Fibroblast of the aortic adventitia (primary cell): ENCODE measurements at places on chromosomes 2 and 18. TPM values are rescaled to one million over a fixed set of nuclear protein-coding genes. Genes with fewer than 3 reads are reported as not detected.
A peak's percentile ranks its signal among the peaks of the same experiment; 100 is the strongest.

The ANKRD30B gene
- total RNA-seq: 0.36 and 2.7 TPM in 2 replicates

The KCTD1 gene
- total RNA-seq: 9.9 and 21.8 TPM in 2 replicates

The ZNF397 gene
- 20.5 and 26.2 TPM in 2 replicates for total RNA-seq

The SLC25A12 gene
- total RNA-seq: 17.1 and 23.0 TPM in 2 replicates

The LIMS3 gene
- 5.6 and 6.1 TPM in 2 replicates for total RNA-seq

The SERPINB5 gene
- not detected in 2 replicates for total RNA-seq

The C2orf15 gene
- total RNA-seq: not detected in 2 replicates

DNA sequence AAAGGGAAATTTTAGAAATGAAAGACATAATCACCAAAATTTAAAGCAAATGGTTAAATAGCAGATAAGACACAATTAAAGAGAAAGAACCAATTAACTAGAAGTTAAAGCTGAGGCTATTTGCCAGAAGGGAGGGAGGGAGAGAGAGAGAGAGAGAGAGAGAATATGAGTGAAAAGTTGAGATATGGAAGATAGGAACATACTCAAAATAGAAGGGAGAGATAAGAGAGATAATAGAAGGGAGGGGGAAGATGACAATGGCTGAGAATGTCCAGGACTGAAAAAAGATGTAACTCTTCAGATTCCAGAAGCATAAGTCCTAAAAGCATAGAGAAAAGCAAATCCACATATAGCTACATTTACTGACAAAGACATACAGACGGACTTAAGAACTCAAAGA, 17.1 kb upstream of the AAK1 start:
- no peak for DNase-seq

DNA sequence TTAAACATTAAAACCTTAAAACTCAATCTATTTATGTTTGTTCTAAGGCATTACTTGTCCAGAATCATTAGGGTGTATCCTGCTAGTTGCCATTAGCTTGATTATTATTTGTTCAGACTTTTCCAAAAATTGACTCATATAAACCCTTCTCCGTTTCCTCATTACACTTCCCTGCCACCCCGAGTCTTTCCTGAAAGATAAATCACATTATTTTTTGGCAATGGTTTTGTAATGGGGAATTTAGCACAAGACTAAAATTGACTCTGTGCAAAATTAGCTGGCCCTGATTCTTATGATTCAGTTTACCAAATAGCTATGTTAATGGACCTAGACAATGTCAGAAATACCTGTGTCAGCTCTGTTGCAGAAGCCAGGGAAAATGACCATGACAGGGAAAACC, 112.2 kb upstream of the NT5C1B start:
- DNase-seq: peak; percentile 54

- DNase-seq: peak; percentile 82
Observed at GRCh38 chr2:202771741-202772460, 99.7 kb downstream of the ICA1L start.

DNA sequence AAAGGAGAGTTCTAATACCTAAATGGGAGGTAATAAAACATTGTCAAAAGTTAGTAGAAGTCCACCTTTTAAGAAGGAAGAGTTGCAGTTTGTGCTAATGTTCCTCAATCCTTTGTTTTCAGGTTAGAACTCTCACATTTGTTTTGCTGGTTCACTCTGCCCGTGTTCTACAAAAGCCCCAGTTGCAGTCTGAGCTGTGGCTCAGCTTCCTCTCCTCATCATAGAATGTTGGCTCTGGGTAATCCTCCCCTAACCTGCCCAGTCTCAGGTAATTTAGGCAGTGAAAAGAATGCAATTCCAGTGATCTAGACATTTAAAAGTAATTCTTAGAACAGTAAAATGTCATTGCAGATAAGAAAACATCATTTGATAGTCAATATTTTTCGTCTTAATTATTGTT, 1410.4 kb upstream of the ZEB2 start:
- no peak for DNase-seq

DNA sequence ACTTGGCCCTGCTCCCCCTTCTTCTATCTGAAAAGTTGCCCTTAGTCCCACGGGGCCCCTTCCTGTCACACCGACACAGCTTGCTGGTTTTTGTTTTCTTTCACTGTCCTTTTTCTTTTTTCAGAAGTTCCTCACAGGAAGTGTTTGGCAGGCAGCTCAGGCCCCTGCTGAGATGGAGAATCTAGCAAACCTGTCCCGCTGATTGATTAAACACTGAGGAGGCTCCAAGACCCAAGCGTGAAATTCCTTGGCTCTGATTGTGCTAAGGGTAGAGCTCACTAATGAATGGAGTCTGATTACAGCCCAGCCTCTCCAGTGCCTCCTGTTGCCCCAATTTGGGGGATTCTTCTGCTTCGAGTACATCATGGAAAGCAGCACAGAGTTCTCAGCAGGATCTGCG, 365.9 kb upstream of the MEX3C start:
- no peak for DNase-seq

- no peak for DNase-seq
Observed at GRCh38 chr2:236633775-236634560, 64.3 kb downstream of the ACKR3 start.

- DNase-seq: no peak
Observed at GRCh38 chr2:70842401-70842800, 6.8 kb upstream of the CD207 start.

DNA sequence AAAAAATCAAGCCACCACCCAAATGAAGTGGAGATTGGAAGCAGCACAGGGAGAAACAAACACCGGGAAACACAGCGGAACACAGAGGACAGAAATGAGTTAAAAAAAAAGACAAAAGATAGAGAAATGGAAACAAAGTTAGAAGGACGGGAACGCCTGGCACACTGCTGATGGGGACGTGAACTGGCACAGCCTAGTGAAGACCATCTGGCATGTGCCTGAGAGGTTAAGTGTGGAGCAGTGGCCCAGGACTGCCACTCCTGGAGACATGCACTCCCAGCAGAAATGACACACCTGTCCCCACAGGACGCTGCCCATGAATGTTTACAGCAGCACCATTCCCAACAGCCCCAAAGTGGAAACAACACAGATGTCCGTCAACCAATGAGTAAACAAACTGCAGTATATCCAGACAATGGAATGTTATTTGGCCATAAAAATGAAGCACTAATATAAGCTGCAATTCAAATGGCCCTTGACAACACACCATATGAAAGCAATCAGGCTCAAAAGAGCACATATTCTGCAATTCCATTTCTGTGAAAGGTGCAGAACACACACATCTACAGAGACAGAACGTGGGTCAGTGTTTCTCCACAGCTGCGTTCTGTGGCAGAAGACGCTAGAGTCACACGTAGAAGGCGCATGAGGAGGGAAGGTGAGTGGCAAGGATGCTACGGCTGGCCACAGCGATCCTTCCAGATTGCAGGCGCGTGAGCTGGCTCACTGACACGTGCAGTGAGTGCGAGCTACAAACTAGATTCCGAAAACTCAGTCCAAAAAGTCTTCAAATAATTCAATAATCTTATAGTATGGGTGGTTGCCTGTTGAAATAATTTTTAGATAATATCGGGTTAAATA, 24.6 kb downstream of the THAP4 start:
- no peak for DNase-seq

GRCh38 chr2:41137031-41137430, 685.1 kb upstream of the SLC8A1 start:
- peak; percentile 0 for DNase-seq

GRCh38 chr2:12770300-12770968, 53.7 kb downstream of the TRIB2 start:
- no peak for DNase-seq
